ENCODE measurements at places on chromosomes 3 and 15.

GRCh38 chr3:42755681-42756578 lies 17.1 kb downstream of the CCDC13 start:
- peak; percentile 64 for DNase-seq

DNA sequence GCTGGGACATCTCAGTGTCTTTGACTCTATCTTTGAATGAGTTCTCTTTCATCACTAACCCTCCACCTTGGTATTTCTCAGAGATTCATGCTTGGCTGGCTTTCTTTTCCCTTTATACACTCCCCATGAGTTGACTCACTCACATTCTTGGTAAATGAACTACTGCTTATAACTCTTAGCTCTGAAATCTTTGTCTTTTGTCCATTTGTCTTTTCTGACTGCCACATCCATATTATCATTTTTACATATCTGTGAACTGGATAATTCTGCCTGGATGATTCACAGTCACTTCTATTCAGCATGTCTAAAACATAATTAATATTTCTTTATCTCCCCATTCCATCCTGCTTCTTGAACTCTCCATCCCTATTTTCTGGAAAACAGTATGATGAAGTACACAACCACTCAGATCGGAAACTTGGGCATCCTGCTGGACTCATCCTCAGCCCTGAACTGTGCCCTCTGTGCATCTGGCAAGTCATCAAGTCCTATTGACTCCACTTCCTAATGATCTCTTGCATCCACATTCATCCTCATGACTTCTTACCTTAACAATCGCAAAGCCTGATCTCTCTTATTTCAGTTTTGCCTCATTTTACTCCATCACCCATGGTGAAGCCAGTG lies 66.9 kb downstream of the KCNAB1 start:
- no peak for DNase-seq

- peak; percentile 87 for DNase-seq
Observed at GRCh38 chr3:112090887-112091586, 4.8 kb downstream of the C3orf52 start.

GRCh38 chr3:123668906-123669305 lies 84.1 kb upstream of the HACD2 start:
- DNase-seq = no peak

DNA sequence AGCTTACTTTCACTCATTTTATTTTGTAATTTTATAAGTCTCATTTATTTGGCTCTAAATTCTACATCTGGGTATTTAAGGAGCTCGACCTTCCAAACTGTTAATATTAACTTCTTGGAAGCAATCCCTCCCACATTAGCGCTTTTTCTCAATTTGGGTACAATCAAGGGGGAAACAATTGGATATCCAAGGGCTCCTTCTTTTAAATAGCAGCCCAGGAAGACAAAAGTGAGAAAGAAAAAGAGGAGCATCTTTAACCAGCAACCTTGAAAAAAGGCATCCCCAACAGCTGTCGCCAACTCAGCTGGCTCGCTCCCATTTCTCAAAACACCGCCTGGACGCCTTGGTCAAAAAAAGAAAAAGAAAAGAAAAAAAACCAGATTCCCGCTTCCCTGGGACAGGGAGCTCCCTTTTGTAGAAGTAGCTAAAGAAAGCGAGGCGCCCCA lies 873 bp downstream of the C3orf70 start:
- DNase-seq = no peak

- DNase-seq = no peak
Observed at GRCh38 chr15:38944536-38944935, 379.9 kb upstream of the RASGRP1 start.

- DNase-seq = no peak
Observed at GRCh38 chr15:50675535-50676144, 11.0 kb downstream of the TRPM7 start.
